Left renal cortex interstitium (tissue), 4 donors: ENCODE measurements at places on chromosomes 6 and 20.

GRCh38 chr20:38870733-38871559 lies 55.3 kb upstream of the FAM83D start:
- DNase-seq = no peak

DNA sequence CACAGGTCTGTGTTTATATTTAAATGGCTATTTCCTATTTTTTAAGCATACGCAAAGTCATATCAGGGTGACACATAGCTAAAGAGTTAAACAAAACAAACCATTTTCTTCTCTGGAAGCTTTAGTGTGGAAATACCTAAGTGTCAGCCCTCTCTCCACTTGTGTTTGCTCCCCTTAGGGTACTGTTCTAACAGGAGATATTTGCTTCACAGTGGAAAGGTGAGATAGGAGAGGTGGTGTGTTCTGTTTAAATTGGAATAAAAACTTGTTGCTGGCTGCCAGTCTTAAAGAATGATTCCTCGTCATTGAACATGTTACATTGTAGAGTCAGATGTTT lies 18.9 kb downstream of the PHACTR2 start:
- DNase-seq = no peak

DNA sequence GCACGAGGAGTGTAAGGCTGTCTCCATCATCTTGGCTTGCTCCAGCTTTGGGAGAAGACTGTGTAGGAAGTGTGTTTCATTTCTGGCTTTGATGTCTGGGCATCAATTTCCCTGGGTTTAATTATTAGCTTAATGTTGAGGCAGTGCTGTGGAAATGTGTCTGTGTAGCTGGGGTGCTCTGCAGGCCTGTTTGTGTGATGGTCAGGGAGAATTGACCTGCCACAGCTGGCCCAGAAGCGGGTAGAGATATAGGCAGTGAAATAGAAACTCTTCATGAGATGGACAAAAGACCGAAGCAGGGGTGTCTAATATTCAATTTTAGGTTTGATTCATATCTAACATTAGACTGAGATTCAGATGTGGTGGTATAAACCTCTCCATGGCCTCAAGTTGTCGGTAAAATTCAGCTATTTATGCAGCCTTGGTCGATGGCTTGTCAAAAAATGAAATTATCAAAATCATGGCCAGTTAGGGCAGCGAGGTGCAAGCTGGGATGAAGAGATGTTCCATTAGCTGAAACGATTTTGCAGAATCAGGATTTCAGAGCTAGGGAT lies 95.3 kb upstream of the SNX9 start:
- no peak for DNase-seq

- DNase-seq = no peak
These were observed 645.0 kb downstream of the PHF3 start for GRCh38 chr6:64280569-64280968.
